A375 (cell line): ENCODE measurements at places on chromosomes 5 and 9. TPM values are rescaled to one million over a fixed set of nuclear protein-coding genes. Genes with fewer than 3 reads are reported as not detected.

The WNT8A gene
- not detected in 2 replicates for total RNA-seq

The CTNND2 gene
- total RNA-seq: 0.49 and 0.74 TPM in 2 replicates

The WHRN gene
- 7.1 and 7.4 TPM in 2 replicates for total RNA-seq

The ZNF879 gene
- 0.68 and 4.9 TPM in 2 replicates for total RNA-seq

The CD72 gene
- 1.3 TPM in 1 of 2 replicates, not detected in the other for total RNA-seq

The C5orf22 gene
- total RNA-seq: 12.8 and 17.6 TPM in 2 replicates

The FGD3 gene
- total RNA-seq: 0.23 and 0.37 TPM in 2 replicates

The SHLD3 gene
- 3.1 and 5.9 TPM in 2 replicates for total RNA-seq

The PPP1R26 gene
- total RNA-seq: 24.2 TPM in 2 replicates

The ERBIN gene
- 76.3 and 86.6 TPM in 2 replicates for total RNA-seq

The NOXA1 gene
- 0.56 and 1.2 TPM in 2 replicates for total RNA-seq

The STPG3 gene
- total RNA-seq: not detected in 2 replicates

The PDGFRB gene
- total RNA-seq: 4.9 and 6.1 TPM in 2 replicates

The AQP3 gene
- total RNA-seq: 2.5 and 2.7 TPM in 2 replicates

The FIBCD1 gene
- total RNA-seq: 1.1 and 6.1 TPM in 2 replicates

The OR1J2 gene
- 0.49 TPM in 1 of 2 replicates, not detected in the other for total RNA-seq
